ENCODE measurements at places on chromosomes 2 and 18.

DNA sequence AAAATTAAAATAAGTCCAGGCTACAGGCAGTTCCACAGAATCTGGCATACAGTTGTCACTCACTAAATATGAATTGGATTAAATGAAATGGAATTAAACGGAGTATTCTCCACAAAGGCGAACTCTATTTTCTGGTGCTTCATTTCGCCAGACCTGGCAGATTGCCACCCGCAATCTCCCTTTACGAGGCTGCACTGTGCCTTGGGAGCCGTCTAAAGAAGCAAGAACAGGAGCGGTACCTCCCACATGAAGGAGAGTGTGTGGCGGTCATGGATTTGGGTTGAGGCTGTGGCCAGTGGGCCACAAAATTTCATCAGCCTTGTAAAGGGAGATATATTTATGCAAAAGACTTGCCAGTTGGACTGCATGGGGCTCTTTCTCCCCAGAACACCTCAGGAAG, 151.0 kb downstream of the OSR1 start:
- H3K27me3 ChIP-seq = no peaks in the 10 kb centered on the region
- DNase-seq = no peak
- no peaks in the 10 kb centered on the region for H3K4me1 ChIP-seq
- H3K27ac ChIP-seq = no peak overlapping the region
- H3K36me3 ChIP-seq = no peaks in the 10 kb centered on the region

DNA sequence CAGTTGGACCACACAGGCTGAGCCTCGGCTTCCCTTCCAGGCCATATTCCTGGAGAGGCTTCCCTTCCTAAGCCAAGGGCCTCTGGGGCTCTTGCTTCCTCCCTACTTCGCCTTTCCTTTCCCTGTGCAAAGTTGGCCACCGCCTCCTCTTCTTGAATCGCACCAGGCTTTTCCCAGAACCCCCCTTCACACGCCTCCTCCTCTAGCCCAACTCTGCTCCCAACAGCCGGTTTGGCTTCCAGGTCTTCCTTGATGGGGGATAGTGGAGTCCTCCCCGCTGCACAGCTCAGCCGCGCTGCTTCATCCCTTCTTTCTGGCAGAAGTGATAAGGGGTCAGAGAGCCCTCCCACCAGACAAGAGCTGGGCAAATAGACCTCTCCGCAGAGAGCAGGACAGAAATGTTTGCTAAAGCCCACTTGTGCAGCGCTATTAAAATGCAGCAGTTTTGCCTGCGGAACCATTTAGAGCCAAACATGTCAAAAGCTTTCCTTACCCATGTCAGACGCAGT, 56.4 kb downstream of the SNORC start:
- no peak for DNase-seq
- H3K4me1 ChIP-seq = peaks cover 8% of the 10 kb centered on the region
- H3K27me3 ChIP-seq = peaks cover 48% of the 10 kb centered on the region
- H3K36me3 ChIP-seq = peaks cover 7% of the 10 kb centered on the region

- no peak for DNase-seq
- peaks cover 8% of the 10 kb centered on the region for H3K27me3 ChIP-seq
- no peaks in the 10 kb centered on the region for H3K36me3 ChIP-seq
These were observed 44.5 kb downstream of the TNS1 start for GRCh38 chr2:217958206-217958883.

GRCh38 chr2:167579826-167580225, 667.6 kb downstream of the STK39 start:
- no peaks in the 10 kb centered on the region for H3K36me3 ChIP-seq
- H3K27ac ChIP-seq = no peak overlapping the region
- no peaks in the 10 kb centered on the region for H3K4me1 ChIP-seq
- no peak overlapping the region for H3K4me3 ChIP-seq

DNA sequence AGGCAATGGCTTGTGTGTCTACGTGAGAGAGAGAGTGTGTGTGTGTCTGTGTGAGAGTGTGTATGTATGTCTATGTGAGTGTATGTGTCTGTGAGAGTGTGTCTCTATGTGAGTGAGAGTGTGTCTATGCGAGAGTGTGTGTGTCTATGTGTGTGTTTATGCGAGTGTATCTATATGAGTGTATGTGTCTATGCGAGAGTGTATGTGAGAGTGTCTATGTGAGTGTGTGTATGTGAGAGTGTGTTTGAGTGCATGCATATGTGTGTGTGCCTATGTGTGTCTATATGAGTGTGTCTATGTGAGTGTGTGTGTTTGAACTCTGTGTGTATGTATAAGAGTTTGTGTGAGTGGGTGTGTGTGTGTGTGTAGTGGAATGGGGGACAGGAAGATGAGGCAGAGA, 9.8 kb upstream of the GNLY start:
- H3K4me1 ChIP-seq = peaks cover 3% of the 10 kb centered on the region
- H3K27me3 ChIP-seq = peaks cover 2% of the 10 kb centered on the region
- no peak for DNase-seq
- no peaks in the 10 kb centered on the region for H3K36me3 ChIP-seq
- H3K4me3 ChIP-seq = no peak overlapping the region

DNA sequence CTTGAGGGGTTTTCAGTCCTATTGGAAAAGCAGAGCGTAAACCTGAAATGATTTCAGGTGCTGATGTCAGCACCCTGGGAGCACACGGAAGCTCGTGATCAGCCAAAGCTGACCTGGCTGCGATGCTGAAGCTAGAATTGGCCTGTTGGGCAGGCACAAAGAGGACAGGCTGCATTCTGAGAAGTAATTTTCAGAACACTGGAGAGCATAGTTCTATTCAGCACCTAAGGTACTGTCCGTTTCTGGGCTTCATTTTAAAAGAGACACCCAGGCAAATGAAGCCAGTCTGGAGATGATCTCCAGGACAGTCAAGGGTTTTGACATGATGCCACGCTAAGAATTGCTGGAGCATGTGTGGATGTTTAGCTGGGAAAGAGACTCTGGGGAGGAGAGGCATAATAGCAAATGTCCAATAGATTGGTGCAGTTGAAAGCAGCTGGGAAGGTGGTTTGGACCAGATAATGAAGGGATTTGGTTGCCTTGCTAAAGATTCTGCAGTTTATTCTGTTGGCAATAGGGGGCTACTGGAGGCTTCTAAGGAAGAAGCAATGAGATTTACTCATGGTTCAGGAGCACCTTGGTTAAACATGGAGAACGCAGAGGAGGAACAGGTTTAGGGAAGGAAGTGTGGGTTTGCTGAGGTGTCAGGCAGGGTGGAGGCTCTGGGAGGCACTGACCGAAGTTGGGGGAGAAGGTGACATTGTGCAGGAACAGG, 86.6 kb downstream of the ACOXL start:
- no peak for DNase-seq
- H3K27ac ChIP-seq = no peak overlapping the region
- peaks cover 2% of the 10 kb centered on the region for H3K36me3 ChIP-seq
- peaks cover 32% of the 10 kb centered on the region for H3K27me3 ChIP-seq
- no peak overlapping the region for H3K4me3 ChIP-seq

- H3K27ac ChIP-seq = peak overlapping the region; percentile 38
- no peaks in the 10 kb centered on the region for H3K27me3 ChIP-seq
- H3K4me3 ChIP-seq = no peak overlapping the region
- H3K4me1 ChIP-seq = peaks cover 17% of the 10 kb centered on the region
- DNase-seq = peak; percentile 41
These were observed 22.6 kb upstream of the SUCLG1 start for GRCh38 chr2:84481702-84482101.

DNA sequence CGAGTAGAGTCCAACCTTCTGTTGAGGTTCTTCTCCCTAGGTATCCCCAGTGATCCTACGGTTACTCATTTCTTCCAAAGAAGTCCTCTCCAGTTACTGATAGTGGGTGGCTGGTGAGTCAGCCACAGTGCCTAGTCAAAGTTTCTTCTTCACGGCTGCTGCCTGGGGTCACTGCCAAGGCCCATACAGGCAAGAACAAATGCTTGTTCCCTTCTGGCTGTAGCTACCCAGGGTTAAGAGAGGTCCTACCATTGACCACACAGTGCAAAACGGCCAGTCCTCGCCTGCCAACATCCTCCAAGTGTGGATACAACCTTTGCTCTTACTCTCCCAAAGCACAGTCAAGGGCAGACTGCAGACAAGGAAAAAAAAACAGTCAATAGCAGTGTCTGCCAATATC, 2.9 kb upstream of the PTPN4 start:
- no peaks in the 10 kb centered on the region for H3K36me3 ChIP-seq
- no peak overlapping the region for H3K4me3 ChIP-seq
- H3K27ac ChIP-seq = peak overlapping the region; percentile 53
- H3K4me1 ChIP-seq = peaks cover 32% of the 10 kb centered on the region

DNA sequence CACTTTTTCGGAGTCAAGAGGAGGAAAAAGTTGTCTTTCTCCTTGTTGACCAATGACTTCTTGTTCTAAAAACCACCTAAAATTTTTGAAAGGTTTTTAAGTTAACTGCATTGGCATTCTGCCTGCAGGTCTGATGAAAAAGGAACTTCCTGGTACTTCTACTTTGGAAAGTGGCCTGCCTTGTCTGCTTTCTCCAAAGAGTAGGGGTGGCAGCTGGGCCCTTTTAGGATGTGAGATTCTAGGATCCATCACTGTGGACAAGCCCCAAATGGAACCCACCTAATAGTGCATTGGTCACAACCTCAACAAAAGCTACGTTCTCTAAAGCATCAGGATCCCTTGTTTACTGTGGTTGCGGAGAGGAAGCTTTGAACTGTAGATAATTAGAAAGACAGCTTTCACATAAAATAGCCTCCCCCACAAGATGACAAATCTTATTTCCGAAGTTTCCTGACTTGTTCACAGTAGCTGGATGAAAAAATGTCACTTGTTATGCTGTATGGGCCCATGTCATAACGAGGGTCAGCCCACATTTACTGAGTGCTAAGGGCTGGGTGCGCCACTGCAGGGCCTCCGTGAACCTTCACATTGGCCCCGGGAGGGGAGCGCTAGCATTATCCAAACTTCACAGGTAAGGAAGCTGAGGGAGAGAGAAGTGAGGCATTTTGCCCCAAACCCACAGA, 17.4 kb downstream of the ASPRV1 start:
- H3K36me3 ChIP-seq = peaks cover 18% of the 10 kb centered on the region
- H3K4me1 ChIP-seq = peaks cover 36% of the 10 kb centered on the region
- H3K4me3 ChIP-seq = no peak overlapping the region
- no peaks in the 10 kb centered on the region for H3K27me3 ChIP-seq
- DNase-seq = no peak

GRCh38 chr2:120204022-120204405, 19.2 kb downstream of the TMEM185B start:
- no peak overlapping the region for H3K27ac ChIP-seq
- H3K4me3 ChIP-seq = no peak overlapping the region
- H3K4me1 ChIP-seq = no peaks in the 10 kb centered on the region
- no peak for DNase-seq
- H3K27me3 ChIP-seq = no peaks in the 10 kb centered on the region

- peaks cover 2% of the 10 kb centered on the region for H3K36me3 ChIP-seq
- no peak overlapping the region for H3K4me3 ChIP-seq
- DNase-seq = no peak
- H3K4me1 ChIP-seq = peaks cover 15% of the 10 kb centered on the region
- no peak overlapping the region for H3K27ac ChIP-seq
These were observed 45.2 kb downstream of the PRKCE start for GRCh38 chr2:45696708-45697107.

DNA sequence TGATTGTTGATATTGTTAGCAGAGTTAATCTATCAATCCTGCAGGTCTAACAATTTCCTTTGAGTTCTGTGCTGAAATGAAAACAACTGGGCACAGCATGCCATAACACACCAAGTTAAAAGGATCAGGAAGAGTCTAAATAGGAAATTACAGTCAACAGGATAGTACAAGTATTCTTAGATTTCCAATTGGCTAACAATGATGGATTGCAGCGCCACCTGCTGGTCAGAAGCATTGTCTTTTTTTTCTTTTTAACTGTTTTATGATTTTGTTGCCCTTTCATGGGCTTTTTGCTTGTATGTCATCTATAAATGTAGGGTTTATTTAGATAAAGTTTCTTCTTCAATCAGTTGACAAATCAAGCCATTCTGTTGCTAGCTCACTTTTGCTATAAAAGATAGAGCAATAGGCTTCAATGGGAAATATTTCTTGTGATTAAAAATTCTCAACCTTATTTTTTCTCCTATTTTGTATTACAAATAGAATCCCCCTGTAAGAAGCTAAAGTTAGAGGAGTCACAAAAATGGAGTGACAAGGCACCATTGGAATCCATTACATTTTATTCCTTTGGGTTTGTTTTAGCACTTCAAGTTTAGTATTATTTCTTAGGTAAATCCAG, 40.8 kb upstream of the RPRM start:
- no peaks in the 10 kb centered on the region for H3K4me1 ChIP-seq
- peak; percentile 62 for DNase-seq
- H3K36me3 ChIP-seq = no peaks in the 10 kb centered on the region
- no peak overlapping the region for H3K27ac ChIP-seq
- H3K27me3 ChIP-seq = peaks cover 4% of the 10 kb centered on the region
- H3K4me3 ChIP-seq = no peak overlapping the region

DNA sequence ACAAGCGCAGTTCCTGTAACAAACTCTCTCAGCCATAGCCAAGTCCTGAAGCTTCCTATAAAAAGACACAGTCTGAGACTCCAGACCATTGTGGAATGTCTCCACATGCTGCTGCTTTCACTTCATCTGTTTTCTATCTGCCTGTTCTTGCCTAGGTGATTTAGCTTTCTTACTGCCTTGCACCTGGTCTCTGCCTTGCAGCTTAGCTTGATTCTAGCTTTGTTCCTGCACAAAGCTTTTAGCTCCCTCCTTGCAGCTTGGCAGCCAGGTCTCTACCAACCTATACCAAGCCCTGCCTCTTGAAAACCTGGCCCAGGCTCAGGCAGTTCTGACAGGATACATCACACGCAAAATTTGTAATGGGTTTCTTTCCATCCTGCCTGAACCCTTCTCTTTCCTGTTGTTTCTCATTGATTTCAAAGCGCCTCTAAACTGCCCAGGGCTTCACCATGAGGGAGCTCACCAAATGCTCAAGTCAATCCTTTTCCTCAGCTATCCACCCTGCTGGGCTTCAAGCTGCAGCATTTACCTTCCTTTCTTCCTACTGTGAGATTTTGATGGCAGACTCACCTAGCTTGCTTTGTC, 941.3 kb upstream of the NXPH2 start:
- H3K36me3 ChIP-seq = no peaks in the 10 kb centered on the region
- no peak overlapping the region for H3K27ac ChIP-seq
- H3K4me1 ChIP-seq = no peaks in the 10 kb centered on the region
- DNase-seq = no peak

DNA sequence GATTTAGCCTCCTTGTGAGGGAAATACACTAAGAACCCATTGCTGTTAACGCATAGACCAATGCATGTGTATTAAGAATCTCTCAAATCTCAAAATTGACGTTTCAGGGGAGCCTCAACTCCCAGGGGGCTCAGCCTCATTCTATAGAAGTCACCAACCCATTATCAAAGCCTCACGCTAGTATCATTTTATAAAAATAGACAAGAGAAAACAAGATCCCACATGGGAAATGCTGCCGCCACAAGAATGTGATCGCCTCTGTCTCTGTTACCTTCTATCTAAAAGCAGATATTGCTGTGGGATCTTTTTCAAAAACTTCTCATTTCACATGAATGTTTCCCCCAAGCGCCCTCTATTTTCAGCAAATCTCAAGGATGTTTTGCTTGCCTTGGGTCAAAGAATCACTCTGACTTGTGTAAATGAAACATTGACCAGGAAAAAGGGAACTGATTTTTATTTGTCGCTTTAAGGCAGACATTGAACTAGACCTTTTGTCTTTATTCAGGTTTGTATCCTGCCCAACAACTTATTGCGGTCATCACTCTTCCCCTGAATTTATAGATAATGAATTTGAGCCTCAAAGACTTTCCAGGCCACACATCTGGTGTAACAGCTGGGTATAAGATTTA, 679.0 kb upstream of the ID2 start:
- no peaks in the 10 kb centered on the region for H3K36me3 ChIP-seq
- DNase-seq = no peak
- H3K27ac ChIP-seq = no peak overlapping the region
- peaks cover 4% of the 10 kb centered on the region for H3K4me1 ChIP-seq
- no peak overlapping the region for H3K4me3 ChIP-seq

GRCh38 chr2:225399504-225399903, at the start of gene NYAP2:
Gene NYAP2, plus strand, starts transcription at chr2:225399710. Its CDS starts 9,171 bp downstream, at chr2:225408881.
- DNase-seq = no peak
- H3K27me3 ChIP-seq = peaks cover 17% of the 10 kb centered on the region
- no peaks in the 10 kb centered on the region for H3K36me3 ChIP-seq
- no peaks in the 10 kb centered on the region for H3K4me1 ChIP-seq
- no peak within 1 kb of the TSS for H3K4me3 ChIP-seq
